ENCODE measurements at places on chromosomes 5 and 9. TPM values are rescaled to one million over a fixed set of nuclear protein-coding genes. Genes with fewer than 3 reads are reported as not detected.

DNA sequence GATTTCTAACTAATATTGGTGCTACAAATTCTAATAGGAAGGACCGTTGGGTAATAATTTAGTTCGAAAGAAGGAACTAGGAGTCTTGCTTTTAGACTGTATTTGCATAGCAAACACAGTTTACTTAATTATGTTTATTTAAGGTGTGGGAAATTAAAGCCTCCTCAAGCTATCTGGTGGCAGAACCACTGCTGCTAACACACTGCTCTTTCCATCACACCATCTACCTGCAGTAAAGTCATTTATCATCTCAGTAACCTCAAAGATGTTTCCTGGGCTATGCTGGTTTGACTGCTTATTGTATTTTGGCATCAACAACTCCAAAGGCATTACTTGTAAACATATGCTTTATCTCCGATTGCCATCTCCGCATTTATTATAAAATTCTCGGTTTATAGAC, 114.3 kb downstream of the DEPDC1B start:
- peaks cover 3% of the 10 kb centered on the region for H3K36me3 ChIP-seq
- no peak for DNase-seq
- no peaks in the 10 kb centered on the region for H3K27me3 ChIP-seq

The CA9 gene
- total RNA-seq: 0.82 TPM

GRCh38 chr5:140408750-140409241, 7.2 kb downstream of the ANKHD1 start:
- peaks cover 19% of the 10 kb centered on the region for H3K4me1 ChIP-seq
- no peaks in the 10 kb centered on the region for H3K27me3 ChIP-seq
- H3K27ac ChIP-seq: no peak overlapping the region

DNA sequence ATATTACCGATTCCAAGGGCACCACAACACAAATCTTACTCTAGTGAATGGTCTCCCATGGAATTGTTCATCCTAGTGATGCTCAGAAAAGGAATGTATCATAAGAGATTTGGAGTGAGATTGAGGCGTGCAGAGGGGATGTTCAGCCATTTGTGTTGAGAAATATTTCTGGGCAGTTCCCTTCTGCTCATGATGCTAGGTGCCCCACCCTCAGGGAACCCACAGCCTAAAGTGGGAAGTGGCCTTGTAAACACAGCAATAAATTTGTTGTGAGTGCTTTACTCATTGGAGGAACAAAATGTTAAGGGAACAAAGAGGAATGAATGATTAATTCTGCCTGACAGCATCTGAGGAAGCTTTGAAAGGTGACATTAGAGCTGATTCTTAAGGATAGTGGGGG, 129.9 kb downstream of the TLE4 start:
- H3K27ac ChIP-seq: no peak overlapping the region
- H3K27me3 ChIP-seq: no peaks in the 10 kb centered on the region
- H3K36me3 ChIP-seq: peaks cover 14% of the 10 kb centered on the region
- peaks cover 11% of the 10 kb centered on the region for H3K4me1 ChIP-seq
- DNase-seq: no peak
- no peak overlapping the region for H3K4me3 ChIP-seq

Data from activated CD4-positive, alpha-beta T cell treated with anti-CD3 and anti-CD28 coated beads, Interleukin-2, amount 10 ng/mL, durations not matched to agents 24 days and 14 days (primary cell).